ENCODE measurements at places on chromosomes 2 and 18.

DNA sequence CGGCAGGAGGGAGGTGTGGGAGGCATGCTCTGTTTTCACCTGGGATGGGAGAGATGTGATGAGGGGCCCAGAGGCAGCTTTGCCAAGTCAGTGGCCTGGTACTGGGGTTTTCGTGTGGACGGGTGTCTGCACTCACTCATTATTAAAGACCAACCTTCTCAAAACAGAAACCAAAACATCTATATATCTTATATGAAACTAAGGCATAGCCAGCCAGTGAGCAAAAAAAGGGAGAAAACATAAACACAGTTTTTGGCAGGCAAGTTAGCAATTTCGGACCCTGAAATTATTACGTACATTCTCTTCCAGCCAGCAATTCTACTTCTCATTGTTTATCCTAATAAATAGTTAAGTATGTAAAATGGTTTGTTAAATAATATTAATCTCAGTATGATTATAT is 181.1 kb upstream of the SMAD2 start:
- DNase-seq, result no peak

GRCh38 chr2:230226051-230226551 is 565 bp downstream of the SP140 start:
- DNase-seq, result no peak

- no peak for DNase-seq
Observed at GRCh38 chr2:178677599-178677998, 129.6 kb downstream of the TTN start.

DNA sequence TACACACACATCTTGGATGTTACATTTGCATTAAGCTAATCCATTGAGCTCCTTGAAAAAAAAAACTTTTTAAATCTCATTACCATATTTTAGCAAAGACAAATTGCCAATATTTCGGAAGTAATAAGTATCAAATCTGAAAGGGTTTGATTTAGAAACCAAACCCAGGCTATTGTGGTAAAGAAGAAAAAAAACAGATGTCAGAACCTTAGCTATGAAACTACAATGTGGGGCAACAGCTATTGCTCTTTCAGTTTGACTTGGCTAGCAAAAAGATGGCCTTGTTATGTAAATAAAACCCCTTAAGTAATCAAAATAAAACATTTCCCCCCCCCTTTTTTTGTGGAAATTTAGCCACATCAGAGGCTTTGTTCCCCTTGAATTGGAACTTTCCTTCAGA is 41.2 kb upstream of the REG3A start:
- DNase-seq, result no peak

- DNase-seq, result peak; percentile 87
Observed at GRCh38 chr2:76599732-76600368, 889.1 kb upstream of the GCFC2 start.

DNA sequence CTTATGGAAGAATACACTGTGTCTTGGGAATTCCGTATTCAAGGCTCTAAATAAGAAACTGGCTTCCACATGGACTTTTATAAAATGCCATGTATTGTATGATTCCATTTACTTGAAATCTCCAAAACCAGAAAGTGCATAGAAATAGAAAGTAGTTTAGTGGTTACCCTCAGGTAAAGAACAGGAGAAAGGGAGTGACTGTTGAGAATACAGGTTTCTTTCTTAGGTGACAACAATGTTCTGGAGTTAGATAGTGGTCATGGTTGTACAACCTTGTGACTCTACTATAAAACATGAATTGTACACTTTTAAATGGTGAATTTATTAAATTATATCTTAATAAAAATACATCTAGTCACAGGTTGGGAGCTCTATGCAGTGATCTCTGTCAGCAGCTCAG is 481.8 kb downstream of the SPAG16 start:
- DNase-seq, result no peak

Measured in NCI-H774 (cell line).